CMK (cell line): ENCODE measurements at places on chromosomes 4 and X.

DNA sequence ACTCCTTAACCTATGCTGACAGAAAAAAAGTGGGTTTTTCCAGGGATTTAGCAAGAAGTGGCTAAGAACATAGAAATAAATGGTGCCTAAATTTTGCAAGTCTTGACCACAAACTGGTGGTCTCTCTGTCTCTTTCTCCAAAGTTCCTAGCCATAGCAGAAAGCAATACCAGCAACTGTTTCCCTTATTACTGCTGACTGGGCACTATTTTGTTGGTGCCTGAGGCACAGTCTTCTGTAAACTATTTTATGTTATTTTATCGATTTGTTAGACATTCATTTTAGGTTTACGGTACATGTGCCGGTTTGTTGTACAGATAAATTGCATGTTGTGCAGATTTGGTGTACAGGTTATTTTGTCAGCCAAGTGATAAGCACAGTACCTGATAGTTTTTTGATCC is 234.6 kb upstream of the TECRL start:
- DNase-seq = no peak

- DNase-seq = no peak
Observed at GRCh38 chr4:1493540-1494287, 87.5 kb upstream of the NKX1-1 start.

GRCh38 chr4:70634482-70634881 is 5.9 kb downstream of the ENAM start:
- DNase-seq = no peak

DNA sequence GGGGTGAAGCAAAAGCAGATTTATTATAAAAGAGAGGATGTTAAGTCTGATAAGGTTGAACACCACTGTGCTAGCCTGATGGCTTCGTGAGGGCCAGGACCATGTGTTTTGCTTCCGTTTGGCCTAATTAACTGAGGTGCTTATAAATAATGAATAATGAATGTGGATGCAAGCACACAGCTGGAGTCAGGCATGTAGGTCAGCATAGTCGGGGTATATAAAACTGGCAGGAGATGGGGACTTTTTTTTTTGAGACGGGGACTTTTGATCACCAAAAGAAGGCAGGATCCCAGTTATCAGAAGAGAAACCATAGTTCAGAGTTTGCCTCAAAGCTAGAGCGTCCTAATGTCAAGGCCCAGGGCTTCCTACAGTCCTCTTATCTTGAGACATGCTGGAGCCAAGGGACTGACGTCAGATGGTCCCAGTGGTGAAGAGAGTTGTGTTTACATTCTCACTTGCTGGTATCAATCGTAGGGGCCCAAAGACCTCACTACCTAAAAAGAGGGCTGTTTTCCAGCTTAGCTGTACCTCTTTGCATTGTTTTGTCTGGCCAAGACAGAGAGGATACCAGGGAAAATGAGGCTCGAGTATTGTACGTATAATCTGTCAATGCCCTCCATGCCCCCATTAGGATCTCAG is 50.4 kb downstream of the RTL9 start:
- DNase-seq = no peak

DNA sequence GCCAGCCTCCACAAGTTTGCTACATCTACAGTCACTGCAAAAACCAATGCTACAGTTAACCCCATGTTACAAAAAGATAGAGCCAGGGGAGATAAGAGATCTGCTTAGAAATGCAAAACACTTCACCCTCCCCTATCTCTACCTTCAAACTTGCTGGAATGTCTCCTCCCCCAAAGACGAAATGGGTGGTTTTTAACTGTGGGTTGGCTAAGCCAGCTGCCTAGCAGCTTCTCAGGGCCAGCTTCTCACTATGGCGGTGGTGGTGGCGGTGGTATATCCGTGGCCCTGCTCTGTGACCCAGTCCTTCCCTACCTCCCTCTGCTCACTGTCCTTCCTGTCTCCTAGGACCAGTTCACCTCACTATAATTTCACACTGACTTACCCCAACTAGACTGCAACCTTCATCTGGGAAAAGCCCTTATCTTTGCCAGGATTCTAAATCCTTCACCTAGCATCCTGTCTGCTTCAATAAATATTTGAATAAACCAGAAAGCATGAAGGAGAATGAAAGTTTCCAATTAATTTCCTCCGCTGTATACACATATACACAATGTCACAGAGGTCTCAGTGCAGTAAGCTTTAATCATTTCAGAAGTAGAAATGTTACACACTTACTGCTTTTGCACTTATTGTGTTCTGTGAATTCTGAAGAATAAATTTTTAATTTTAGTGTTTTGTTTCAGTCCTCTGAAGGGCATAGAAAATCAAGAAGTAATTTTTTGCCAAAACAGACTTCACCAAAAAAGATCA is 46.3 kb downstream of the SH3KBP1 start:
- DNase-seq = no peak

DNA sequence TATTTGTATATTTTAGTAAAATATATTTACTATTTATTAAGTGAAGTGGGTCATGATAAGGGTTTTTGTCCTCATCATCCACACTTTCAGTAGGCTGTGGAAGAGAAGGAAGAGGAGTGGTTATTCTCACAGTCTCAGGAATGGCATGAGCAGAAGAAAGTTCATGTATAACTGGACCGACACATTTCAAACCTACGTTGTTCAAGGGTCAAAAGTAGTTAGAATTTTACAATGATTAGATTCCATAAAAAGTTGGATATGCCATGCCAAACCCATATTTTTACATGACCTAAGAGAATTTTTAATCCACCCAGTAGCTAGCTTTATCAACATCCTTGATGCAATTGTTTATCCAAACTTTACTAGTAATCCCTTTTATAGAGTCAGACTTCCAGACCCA is 15.6 kb upstream of the MAGEA8 start:
- no peak for DNase-seq

GRCh38 chr4:76977113-76977512 is 27.6 kb downstream of the SEPTIN11 start:
- DNase-seq = no peak

DNA sequence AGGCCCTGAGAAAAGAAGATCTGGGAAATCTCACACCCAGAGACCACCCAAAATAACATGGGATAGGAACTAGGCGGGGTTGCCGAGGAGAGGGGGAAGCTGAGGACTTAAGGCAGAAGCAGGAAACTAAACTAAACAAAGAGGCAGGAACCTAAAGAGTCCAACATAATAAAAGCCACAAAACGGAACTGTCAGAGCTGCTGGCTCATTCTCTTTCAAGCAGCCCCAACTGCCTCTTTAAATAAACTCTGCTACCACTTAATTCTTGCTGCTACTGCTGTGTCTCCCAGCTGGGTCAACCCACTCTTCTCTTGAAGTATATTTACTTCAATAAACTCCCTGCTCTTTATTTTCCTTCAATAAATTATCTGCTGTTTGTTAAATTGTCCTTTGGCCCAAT is 44.5 kb downstream of the MAGEB16 start:
- peak; percentile 22 for DNase-seq

GRCh38 chr4:134905061-134905460 is 703.5 kb upstream of the PABPC4L start:
- DNase-seq = no peak

DNA sequence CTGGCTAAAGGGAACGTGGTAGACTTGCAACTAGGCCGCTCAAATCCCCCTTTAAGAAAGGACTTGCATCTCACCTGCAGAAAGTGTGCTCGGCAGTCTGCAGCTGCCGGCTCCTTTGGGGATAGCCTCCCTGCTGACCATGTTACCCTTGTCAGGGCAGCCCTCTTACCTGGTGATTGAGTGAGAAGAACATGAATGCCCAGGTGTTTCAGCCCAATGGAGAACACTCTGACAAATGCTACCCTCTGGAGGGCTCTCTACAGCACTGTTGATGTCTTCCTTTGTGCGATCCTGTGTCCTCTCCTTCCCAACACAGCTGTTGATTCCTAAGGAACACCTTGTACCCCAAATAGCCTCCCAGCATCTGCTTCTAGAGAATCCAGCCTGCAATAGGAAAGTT is 178.7 kb upstream of the LDB2 start:
- DNase-seq = no peak

GRCh38 chr4:89549907-89550306 is 242.3 kb upstream of the GPRIN3 start:
- DNase-seq = no peak

- DNase-seq = no peak
Observed at GRCh38 chrX:35374116-35374515, 424.0 kb upstream of the MAGEB16 start.

- DNase-seq = no peak
Observed at GRCh38 chrX:48068096-48068887, 3.1 kb downstream of the ZNF630 start.

- DNase-seq = no peak
Observed at GRCh38 chr4:165515201-165515600, 136.4 kb downstream of the CPE start.

GRCh38 chr4:71132486-71132885 is 139.0 kb downstream of the DCK start:
- no peak for DNase-seq

GRCh38 chr4:110250023-110250387 is 51.6 kb upstream of the ELOVL6 start:
- no peak for DNase-seq

- DNase-seq = no peak
Observed at GRCh38 chr4:10023806-10024205, 2.5 kb upstream of the SLC2A9 start.

- no peak for DNase-seq
Observed at GRCh38 chr4:132827522-132827921, 321.6 kb upstream of the PCDH10 start.

GRCh38 chrX:151771726-151772125 is 37.2 kb downstream of the CNGA2 start:
- no peak for DNase-seq

DNA sequence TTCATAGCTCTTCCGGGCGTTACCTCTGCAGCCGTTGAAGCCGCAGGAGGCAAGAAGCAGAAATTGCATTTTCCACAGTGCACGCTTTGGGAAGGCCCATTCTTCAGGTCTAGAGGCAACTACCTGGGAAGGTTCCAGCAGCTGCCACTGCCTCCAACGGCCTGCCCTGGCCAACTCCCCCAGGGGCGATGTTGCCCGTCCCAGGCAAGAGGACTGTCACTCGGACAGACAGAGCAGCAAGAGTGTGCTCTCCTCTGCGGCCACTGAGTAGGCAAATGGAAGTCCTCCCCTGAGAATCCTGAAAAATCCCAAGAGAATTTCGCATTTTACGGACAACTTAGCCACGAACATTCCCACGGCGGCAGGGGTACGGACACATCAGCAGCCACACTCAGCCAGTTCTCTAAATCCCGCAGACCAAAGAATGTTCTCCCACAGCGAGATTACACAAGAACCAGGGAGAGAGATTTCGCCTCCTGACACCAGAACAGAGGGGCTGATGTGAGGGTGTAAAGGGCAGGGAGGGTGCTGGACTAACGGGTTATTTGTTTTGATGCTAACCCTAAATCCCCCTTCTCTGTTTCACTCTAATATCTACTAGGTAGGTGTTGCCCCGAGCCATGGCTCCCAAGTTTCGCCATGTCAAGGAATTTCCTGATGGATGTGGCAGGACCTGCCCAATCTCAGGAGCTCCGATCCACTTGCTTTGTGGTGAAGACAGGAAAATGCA is 63.8 kb downstream of the SEPSECS start:
- DNase-seq = no peak

DNA sequence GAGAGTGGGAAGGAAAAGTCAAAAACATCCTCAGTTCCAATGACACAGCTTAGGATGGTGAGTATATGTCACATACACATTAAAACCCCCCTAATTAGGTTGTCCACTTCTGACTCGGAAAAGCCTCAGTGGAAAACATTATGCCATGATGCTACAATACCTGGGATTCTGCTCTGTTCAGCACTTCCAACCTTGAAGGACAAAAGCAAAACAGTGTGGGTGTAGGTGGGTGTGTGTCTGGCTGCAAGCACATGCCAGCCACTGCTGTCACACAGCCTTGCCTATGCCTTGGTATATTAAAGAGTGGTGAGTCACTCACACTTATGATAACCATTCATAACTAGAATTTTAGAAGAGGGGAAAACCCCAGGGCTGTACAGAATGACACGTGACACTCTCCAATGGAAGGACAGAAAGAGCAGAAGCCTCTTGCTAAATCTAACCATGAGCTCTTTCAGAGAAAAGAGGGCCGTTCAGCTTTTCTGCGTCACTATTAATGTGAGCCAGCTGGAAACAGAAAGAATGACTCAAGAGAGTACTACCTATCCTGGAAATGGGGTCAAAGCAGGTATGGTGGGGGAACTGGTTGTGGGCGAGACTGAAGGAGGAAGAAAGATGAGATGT is 159.6 kb downstream of the TET2 start:
- no peak for DNase-seq

DNA sequence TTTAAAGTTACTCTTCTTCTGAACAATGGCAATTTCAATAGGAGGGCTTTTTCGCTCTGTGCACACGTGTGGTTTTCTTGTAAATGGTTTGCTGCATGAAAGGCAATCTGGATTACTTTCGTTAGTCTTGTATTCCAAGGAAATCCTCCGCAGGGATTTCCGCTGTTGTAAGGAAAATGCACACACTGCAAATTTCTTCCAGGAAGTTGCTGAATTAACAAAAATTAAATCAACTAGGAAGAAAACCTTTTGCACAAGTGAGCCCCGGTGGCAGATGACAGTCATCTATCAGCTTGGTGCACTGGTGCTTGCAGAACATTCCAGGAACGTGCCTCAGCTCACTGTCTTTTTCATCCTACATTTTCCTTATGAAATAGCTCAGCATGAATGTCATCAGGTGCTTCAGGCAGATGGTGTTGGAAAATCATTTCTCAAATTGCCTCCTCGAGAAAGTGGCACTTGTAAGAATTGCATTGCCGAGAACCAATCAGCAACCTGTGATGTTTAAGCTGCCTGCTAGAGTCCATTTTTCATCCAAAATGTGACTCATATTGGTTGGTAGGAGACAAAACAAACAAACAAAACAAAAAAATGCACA is 272.4 kb upstream of the VCX start:
- no peak for DNase-seq

GRCh38 chrX:96480081-96480480 is 204.6 kb upstream of the DIAPH2 start:
- no peak for DNase-seq

- no peak for DNase-seq
Observed at GRCh38 chr4:55304303-55304702, 41.7 kb upstream of the SRD5A3 start.

DNA sequence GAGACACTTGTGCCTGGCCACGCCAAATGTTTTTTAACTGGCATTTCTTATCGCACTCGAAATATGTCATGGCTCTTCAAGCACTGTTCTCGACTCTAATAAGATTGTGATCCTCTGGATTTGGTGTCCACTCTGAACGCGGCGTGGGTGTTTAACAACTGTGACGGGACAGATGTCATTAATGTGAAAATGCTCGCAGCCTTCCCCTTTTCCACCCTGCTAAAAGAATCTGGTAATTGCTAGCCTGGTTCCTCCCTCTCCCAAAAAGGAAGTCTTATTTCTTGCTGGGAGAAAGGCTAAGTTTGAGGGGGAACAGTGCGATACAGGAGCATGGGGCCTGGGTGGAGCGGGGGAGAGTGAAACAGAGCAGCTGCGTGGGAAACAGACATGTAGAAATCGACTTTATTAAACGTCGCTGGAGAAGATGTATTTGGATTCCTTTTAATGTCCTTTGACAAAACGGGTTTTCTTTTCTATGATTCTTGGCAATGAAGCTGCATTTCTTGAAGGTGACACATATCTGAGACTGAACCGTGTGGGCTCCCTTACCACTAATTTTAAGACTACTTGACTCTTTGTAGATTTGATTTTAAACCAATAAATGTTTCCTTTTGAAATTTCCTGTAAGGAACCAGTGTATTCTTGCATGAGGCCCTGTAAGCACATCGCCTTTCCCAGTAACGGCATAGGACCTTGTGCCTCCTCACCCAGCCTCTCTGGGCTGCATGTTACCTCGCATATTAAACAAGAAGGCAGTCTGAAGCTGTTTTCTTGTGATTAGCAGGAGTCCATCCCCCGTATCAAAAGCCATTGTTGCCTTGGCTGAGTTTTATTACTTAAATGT is 17.8 kb downstream of the TBC1D1 start:
- no peak for DNase-seq

- DNase-seq = no peak
Observed at GRCh38 chrX:134174859-134175258, 62.1 kb upstream of the CCDC160 start.
